Heart left ventricle (tissue), 16 donors: ENCODE measurements at places on chromosomes 1 and 21. TPM values are rescaled to one million over a fixed set of nuclear protein-coding genes. Genes with fewer than 3 reads are reported as not detected.
A peak's percentile ranks its signal among the peaks of the same experiment; 100 is the strongest.

GRCh38 chr1:4084446-4084845 lies 184.4 kb upstream of the C1orf174 start:
- no peak overlapping the region for H3K27ac ChIP-seq
- H3K27me3 ChIP-seq, result peaks cover 3% of the 10 kb centered on the region
- H3K4me3 ChIP-seq, result no peak overlapping the region
- no peaks in the 10 kb centered on the region for H3K4me1 ChIP-seq
- no peaks in the 10 kb centered on the region for H3K36me3 ChIP-seq
- DNase-seq, result no peak

DNA sequence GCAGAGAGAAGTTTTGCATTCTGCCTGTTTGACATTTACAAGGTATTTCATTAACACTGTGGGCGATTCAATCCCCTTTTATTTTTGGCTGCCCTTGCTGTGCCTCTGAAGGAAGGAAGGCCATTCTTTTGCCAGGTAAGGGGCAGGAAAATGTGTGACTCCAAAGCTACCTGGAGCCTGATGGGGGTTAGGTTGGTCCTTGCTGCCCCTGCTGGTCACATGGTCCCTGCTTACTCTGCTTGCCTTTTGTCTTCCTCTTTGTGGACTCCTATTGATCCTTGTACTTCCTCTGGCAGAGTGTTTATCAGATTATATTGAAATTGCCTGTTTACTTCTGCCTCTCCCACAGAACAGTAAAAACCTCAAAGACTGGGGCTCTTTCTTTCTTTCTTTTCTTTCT lies 65.7 kb downstream of the ST6GALNAC3 start:
- no peak for DNase-seq
- H3K27ac ChIP-seq, result peak overlapping the region; percentile 52

GRCh38 chr1:90282811-90283210 lies 287.9 kb downstream of the ZNF326 start:
- H3K27ac ChIP-seq, result no peak overlapping the region
- H3K4me3 ChIP-seq, result no peak overlapping the region
- no peak for DNase-seq
- H3K27me3 ChIP-seq, result no peaks in the 10 kb centered on the region
- H3K4me1 ChIP-seq, result no peaks in the 10 kb centered on the region
- H3K36me3 ChIP-seq, result no peaks in the 10 kb centered on the region

- H3K27ac ChIP-seq, result no peak overlapping the region
- H3K27me3 ChIP-seq, result no peaks in the 10 kb centered on the region
- no peak for DNase-seq
- H3K4me1 ChIP-seq, result no peaks in the 10 kb centered on the region
- no peak overlapping the region for H3K4me3 ChIP-seq
Measured at GRCh38 chr1:193342811-193343210, 156.4 kb upstream of the B3GALT2 start.

DNA sequence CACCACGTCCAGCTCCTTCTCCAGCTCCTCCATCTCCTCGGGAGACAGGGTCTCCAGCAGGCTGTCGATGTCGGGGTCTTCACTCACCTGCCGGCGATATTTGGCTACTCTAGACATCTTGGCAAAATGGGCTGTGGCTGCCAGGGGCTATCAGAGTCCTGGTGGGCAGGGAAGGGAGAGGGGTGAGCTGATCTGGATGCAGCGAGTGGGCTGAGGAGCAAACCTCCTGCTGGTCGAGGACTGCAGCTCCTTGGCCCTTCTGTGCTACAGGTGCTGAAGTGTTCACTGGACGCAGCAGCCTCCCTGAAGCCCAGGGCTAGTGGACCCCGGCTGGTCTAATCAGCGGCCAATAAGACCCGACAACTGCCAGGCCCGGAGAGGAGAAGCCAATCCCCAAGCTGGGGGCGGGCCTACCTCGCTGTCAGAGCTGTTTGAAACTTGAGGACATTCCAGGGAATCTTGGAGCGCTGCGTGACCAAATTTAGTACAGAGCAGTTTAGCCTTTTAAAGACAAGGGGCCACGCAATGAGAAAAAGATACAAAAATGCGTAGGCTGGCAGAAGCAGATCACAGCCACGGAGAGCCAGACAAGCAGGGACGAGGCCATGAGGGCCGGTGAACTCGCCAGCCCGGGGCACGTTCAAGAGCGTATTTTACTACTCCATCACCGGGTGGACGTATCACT lies at the start of gene LMOD1:
Gene LMOD1, minus strand, starts transcription at position 325 of the 685 bp plus-strand sequence. Its CDS starts 208 bp downstream, at position 117.
- no peaks in the 10 kb centered on the region for H3K4me1 ChIP-seq
- peak within 1 kb of the TSS; percentile 64 for H3K27ac ChIP-seq
- peak within 1 kb of the TSS; percentile 61 for H3K4me3 ChIP-seq
- H3K27me3 ChIP-seq, result no peaks in the 10 kb centered on the region
- peak; percentile 85 for DNase-seq

DNA sequence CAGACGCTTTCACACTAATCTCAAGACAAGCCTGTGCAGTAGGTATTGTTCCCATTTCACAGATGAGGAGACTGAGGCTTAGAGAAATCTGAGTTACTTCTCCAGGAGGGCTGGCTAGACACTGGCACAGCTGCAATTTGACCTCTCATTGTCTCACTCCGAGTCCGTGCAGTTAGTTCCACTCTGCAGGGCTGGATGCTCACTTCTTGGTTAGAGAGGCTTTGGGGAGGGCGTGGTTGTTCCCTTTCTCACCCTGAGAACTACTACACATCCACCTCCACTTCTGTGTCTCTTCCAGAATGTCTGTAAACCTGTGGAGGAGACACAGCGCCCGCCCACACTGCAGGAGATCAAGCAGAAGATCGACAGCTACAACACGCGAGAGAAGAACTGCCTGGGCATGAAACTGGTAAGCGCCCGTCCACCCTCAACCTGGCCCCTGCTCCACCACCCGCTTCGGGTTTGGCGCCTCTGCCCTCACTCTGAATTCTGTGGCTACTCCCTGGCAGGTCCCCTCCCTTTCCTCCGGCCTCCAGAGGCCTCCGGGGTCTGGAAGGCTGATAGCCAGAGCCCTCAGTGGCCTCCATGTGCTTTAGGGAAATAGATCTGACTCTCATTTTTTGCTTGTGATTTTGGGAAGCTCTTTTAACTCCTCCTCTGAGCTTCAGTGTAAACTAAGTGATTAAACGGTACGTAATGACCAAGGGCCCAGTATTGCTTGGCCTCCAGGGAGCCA lies 29.1 kb downstream of the EIF2D start:
- peak overlapping the region; percentile 30 for H3K27ac ChIP-seq
- no peak overlapping the region for H3K4me3 ChIP-seq
- no peak for DNase-seq
- peaks cover 33% of the 10 kb centered on the region for H3K36me3 ChIP-seq
- H3K27me3 ChIP-seq, result no peaks in the 10 kb centered on the region

GRCh38 chr1:156599811-156600210 lies 1.5 kb downstream of the GPATCH4 start:
- no peak overlapping the region for H3K27ac ChIP-seq
- DNase-seq, result no peak
- no peaks in the 10 kb centered on the region for H3K27me3 ChIP-seq
- no peak overlapping the region for H3K4me3 ChIP-seq

GRCh38 chr1:55257958-55258357 lies 42.8 kb upstream of the USP24 start:
- DNase-seq, result no peak
- no peaks in the 10 kb centered on the region for H3K36me3 ChIP-seq
- no peak overlapping the region for H3K27ac ChIP-seq
- H3K4me1 ChIP-seq, result peaks cover 7% of the 10 kb centered on the region
- no peaks in the 10 kb centered on the region for H3K27me3 ChIP-seq

GRCh38 chr21:41508415-41509144 lies 622 bp upstream of the TMPRSS2 start:
- DNase-seq, result no peak
- H3K36me3 ChIP-seq, result no peaks in the 10 kb centered on the region
- H3K27me3 ChIP-seq, result peaks cover 60% of the 10 kb centered on the region

- DNase-seq, result peak; percentile 20
- no peaks in the 10 kb centered on the region for H3K36me3 ChIP-seq
- no peak overlapping the region for H3K4me3 ChIP-seq
- H3K27ac ChIP-seq, result no peak overlapping the region
- H3K27me3 ChIP-seq, result no peaks in the 10 kb centered on the region
- peaks cover under 1% of the 10 kb centered on the region for H3K4me1 ChIP-seq
Measured at GRCh38 chr21:43283136-43283924, 114.5 kb downstream of the CRYAA start.

- H3K4me1 ChIP-seq, result no peaks in the 10 kb centered on the region
- H3K27me3 ChIP-seq, result no peaks in the 10 kb centered on the region
- H3K4me3 ChIP-seq, result no peak overlapping the region
- no peak for DNase-seq
- H3K36me3 ChIP-seq, result no peaks in the 10 kb centered on the region
- H3K27ac ChIP-seq, result no peak overlapping the region
Measured at GRCh38 chr1:11413986-11414391, 65.0 kb upstream of the DISP3 start.

DNA sequence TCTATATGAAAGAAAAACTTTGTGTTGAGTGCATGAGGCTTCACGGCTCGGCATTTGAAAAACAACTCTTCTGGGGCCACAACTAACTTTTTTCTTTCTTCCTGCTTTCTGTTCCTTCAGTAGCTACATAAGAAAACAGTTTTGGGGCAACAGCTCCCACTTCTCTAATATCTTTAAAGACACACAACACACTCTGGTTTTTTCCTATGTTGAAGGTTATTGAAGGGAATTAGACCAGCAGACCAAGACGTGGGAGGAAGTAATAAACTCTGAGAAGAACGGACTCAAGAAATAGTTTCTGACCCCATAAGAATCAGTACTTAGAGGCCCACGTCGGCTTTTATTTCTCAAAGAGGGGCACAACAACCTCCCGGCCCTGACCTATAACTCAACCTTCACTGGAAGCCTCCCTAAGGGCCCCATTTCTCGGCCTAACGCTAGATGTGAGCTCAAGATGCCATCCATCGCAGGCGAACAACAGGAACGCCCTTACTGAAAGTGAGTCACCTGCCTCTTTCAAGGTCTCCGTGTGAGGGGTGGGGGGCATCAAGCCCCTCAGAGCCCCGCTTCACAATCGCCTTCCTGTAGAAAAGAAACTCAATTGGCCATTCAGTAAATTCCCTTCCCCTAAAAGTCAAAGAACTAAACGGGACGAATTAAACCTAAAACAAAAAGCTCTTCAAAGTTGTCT lies 844 bp downstream of the ZMYM6 start:
- H3K4me1 ChIP-seq, result peaks cover 16% of the 10 kb centered on the region
- DNase-seq, result no peak
- no peaks in the 10 kb centered on the region for H3K36me3 ChIP-seq

GRCh38 chr1:198937231-198938031 lies 298.6 kb downstream of the PTPRC start:
- DNase-seq, result peak; percentile 33
- H3K36me3 ChIP-seq, result no peaks in the 10 kb centered on the region
- H3K27me3 ChIP-seq, result no peaks in the 10 kb centered on the region
- H3K27ac ChIP-seq, result peak overlapping the region; percentile 70

GRCh38 chr1:241894016-241894415 lies 46.0 kb downstream of the EXO1 start:
- H3K27ac ChIP-seq, result no peak overlapping the region
- no peaks in the 10 kb centered on the region for H3K36me3 ChIP-seq
- H3K4me3 ChIP-seq, result no peak overlapping the region

- no peaks in the 10 kb centered on the region for H3K27me3 ChIP-seq
- H3K4me1 ChIP-seq, result peaks cover 3% of the 10 kb centered on the region
- no peak for DNase-seq
- H3K4me3 ChIP-seq, result no peak overlapping the region
Measured at GRCh38 chr21:36265431-36265830, 54.6 kb upstream of the MORC3 start.

DNA sequence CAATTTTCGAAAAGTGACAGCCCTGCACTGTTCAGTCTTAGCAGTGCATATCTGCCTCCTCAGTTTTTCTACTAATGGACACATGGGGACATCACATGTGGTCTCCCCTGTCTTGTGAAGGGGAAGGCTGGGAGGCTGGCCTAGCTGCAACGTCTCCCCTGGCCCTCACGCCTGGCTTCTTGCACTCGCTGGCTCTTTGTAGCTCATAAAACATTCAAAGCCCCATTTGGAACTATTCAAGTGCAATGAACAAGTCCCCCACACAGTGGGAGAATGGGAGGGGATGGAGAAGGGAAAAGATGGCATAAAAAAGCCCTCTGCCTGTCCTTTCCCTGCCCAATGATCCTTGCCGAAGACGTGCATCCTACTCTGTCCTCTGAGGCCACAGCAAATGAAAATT lies 73.6 kb downstream of the PGBD5 start:
- DNase-seq, result no peak
- no peaks in the 10 kb centered on the region for H3K36me3 ChIP-seq
- no peak overlapping the region for H3K27ac ChIP-seq
- no peaks in the 10 kb centered on the region for H3K27me3 ChIP-seq

DNA sequence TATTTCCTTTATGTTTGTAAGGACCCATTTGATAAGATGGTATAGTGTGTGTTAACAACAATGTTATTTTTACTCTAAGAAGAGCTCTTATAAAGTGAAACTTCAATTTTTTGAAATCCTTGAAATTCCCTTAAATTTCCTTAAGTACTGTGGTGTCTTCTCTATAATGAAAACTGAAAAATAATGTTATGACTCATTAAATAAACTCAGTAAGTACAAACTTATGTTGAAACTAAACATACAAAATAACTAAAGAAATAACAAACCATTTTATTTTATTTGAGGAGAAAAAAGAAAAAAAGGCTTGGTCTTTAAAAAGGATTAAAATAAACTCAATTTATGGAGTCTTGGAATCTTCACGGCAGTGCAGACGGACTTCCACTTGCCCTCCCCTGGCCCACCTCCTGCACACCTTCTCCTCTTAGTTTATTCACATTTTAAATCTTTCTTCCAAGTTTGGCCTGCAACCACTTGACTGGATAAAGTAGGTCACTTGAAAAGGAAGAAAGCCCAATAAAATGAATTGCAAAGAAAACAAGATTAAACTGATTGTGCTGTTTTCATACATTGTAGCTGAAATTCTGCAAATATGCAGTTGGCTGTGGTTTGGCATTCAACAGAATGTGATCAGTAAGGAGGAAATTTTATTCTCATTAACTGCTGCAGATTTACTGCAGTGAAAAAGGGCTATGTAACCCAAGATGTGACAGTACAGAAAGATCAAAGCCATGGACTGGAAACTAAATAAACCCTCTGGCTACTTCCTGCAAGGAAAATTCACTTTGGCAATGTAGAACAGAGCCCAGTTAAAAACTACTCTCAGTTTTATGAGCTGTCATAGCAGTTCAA lies 48.5 kb upstream of the SCYL3 start:
- H3K27ac ChIP-seq, result no peak overlapping the region
- no peaks in the 10 kb centered on the region for H3K36me3 ChIP-seq
- H3K4me1 ChIP-seq, result no peaks in the 10 kb centered on the region
- no peak overlapping the region for H3K4me3 ChIP-seq
- H3K27me3 ChIP-seq, result no peaks in the 10 kb centered on the region

GRCh38 chr1:62436039-62436465 lies 797 bp upstream of the USP1 start:
- H3K27me3 ChIP-seq, result no peaks in the 10 kb centered on the region
- peaks cover 28% of the 10 kb centered on the region for H3K4me1 ChIP-seq
- peaks cover 6% of the 10 kb centered on the region for H3K36me3 ChIP-seq
- H3K27ac ChIP-seq, result peak overlapping the region; percentile 98
- peak overlapping the region; percentile 93 for H3K4me3 ChIP-seq

Gene NCAM2
- 2.7 TPM for total RNA-seq

Gene ZMYM4
- total RNA-seq, result 44.3 TPM

Gene INKA2
- 14.0 TPM for total RNA-seq

Gene DNASE2B
- not detected for total RNA-seq

Gene NRDC
- 124 TPM for total RNA-seq

Gene RNF186
- total RNA-seq, result not detected

Gene SPRR2A
- not detected for total RNA-seq

Gene PCBP3
- total RNA-seq, result 2.6 TPM

Gene PCSK9
- total RNA-seq, result not detected

Gene FCRL5
- 0.09 TPM for total RNA-seq

Gene FALEC
- total RNA-seq, result 0.51 TPM

Gene SHISAL2A
- not detected for total RNA-seq

Gene RGS8
- total RNA-seq, result 0.23 TPM
